ENCODE measurements at places on chromosomes 7 and 10.

DNA sequence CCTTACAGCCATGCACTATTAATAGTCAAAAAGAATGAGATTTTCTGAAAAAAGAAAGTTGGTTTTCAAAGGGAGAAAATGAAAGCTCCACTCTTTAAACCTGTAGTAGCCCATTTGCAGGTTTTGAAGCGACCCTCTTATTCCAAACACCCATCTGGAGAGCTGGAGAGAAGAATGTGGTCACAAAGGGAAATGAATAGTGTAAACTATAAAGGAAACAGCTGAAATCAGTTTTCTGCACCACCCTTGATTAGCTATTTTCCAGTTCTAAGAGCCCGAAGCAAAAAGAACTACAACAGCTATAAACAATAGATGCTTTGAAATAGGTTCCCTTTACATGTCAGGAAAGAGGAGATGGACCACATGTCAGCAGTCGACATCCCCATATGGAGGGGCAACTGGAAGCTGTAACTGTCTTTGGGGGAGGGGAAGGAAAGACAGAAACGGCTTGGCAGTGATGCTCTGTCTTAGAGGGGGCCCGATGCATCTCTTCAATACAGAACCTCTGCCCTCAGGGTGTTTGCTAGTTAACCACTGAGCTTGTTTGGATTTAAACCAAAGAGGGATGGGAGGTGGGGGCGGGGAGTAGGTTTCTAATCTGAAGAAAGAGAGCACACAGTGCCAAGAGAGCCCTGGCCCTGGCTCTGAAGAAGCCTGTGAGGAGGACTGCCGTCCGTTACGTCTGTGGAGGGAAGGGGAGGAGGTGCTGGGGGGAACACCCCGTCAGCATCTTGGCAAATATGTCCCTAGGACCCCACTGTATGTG is 55.3 kb downstream of the CPVL start:
- DNase-seq: no peak

DNA sequence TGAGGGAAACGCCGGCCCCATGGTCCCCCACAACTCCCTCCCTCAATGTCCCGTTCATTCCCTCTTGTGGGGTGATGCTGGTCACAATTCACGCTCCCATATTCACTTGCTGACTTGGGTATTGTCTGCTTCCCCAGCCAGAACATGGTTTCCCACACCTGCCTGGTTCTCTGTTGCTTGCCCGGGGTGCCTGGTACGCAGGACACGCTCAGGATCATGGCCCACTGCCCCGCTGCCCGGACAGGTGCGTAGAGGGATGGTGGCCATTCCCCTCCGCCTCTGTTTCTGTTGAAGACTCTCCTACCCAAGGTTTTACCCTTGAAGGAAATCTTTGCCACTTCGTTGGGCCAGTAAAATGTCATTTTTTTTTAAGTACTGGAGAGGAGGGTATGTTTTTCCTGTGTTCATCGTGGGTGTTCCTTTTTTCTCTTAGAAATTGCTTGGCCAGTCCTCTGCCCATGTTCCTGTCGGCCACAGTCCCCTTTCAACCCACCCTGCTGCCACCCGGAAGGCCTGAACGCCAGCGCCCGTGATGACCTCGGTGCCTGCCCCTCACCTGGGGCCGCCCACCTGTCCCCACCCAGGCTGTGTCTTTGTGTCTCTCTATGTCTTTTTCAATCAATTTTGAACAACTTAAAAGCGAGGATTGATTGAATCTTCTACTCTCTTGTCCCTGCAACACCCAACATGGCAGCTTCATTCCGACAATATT is 38.2 kb downstream of the FOXL3 start:
- DNase-seq: no peak

DNA sequence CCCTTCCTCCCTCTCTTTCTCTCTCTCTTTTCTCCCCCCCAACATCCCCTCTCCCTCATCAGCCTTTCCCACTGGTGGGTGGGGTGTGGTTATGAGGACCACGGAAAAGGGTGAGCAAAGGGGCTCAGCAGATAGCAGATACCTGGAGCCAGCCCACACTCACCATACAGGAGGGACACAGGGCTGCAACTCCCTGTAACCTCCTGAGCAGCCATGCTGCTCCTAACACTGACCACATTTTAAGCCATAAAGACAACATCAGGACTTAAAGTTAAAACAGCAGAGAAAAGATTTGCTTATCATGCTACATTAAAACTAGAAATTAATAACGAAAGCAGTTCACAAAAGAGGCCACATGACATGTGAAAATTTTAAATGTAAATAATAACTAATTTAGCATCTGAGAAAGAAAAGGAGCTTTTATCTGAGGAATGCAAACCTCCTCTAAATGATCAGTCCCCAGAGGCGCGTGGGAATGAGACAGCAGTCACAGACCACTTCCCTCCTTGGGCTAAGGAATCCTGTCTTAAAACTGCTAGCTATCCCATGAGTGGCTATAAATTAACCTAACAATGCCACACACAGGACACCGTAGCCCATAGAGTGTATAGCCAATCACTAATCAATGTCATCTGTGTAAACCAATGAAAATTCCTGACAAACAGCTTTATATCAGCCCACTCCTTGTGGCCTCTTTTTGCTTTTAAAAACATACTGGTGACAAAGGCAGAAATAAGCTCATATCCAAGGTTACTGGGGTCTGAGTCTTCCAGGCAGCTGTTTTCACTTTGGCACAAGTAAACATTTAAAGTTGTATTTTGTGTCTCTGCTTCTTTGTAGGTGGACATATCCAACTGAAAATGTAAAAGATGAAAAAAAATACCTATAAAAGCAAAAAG is 33.3 kb downstream of the PKD1L1 start:
- DNase-seq: no peak

DNA sequence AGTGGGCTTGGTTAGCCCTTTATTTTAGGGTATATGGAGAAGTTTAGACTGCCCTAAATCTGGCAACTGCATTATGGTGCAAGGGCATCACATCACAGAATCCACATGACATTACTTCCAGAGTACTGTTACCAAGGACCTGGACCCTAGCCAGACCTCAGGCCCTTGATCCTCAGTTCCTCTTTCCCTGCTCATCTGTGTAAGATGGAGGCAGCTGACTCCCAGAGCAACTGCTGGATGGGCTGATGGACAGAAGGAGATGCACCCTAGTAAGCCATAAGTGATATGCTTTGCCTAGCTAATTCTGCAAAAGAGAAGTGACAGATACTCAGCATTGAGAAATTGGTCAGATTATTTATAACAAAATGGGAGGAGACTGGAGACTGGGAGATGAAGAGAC is 131.7 kb downstream of the DYNC1I1 start:
- no peak for DNase-seq

DNA sequence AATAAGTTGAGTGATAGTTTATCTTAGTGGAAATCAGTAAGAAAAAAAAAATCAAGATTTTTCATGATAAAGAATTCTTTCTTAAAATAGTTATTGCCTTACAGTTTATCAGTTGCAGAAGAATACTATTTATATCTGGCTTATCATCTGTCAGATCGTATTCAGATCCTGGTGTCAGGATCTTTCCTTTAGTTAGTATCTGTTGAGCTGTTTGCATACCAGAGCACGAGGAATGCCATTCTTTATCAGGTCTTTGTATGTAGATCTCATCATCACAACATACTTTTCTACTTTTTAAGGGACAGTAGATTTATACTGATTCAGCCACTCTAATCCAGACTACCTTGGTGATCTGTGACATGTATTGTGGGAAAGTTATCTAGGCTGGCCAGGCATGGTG is 12.5 kb downstream of the ENO4 start:
- no peak for DNase-seq

GRCh38 chr7:133828906-133829305 is 298.2 kb upstream of the LRGUK start:
- no peak for DNase-seq

- peak; percentile 36 for DNase-seq
Measured at GRCh38 chr7:105905209-105905909, 29.0 kb upstream of the ATXN7L1 start.

DNA sequence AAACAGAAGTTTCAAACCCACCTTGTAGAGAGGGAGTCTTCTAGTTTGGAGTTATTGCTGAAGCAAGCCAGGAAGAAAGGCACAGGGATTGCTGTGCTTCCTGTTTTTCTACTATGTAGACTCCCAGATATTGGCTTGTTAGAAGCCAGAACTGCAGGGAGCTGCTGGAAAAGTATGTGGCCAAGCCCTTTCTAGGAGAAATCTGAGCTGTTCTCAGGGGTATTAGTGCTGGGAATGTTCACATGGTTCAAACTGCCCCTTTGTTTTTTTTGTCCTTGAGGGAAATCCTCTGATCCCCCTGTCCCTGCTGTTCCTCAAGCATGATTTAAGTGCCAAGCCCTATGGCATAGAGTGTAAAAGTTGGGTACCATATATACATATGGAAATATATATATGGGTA is 184.0 kb downstream of the CCDC7 start:
- no peak for DNase-seq

DNA sequence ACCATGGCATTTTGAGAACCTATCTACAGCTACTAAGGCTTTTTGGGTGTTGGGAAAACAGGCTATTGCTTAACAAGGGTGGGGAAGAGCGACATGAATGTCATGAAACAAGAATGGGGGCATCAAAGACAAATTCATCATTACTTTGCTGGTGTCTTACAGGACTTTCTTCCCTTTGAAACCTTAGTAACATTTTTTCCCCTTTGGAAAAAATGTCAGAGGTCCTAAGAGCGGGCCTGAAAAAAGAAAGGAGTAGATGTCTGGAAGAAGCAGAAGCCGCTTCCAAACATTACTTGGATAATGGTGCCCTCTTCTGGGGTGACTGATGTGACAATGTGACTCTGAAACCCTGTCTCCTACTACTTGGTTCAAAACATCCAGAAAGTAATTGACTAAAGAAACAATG is 3.8 kb upstream of the DDX50 start:
- peak; percentile 46 for DNase-seq

GRCh38 chr10:44510379-44511115 is 125.7 kb upstream of the CXCL12 start:
- DNase-seq: no peak

DNA sequence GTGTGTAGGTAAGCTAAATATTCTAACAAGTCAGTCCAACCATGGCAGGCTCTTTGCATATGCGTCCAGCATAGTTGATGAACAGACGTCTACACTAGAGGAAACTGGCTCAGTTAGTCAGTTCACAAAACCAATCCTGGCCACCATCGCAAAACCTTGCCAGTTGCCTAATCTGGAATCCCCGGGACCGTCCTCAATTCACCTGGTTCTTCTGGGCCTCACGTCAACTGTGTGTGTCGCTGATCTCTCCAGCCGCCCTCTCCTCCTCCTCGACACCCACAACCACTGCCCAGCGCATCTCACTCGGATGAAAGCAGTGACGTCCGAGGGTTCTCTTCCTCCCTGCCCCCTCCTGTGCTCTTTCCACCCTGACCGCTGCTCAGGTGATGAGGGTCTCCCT is 217.8 kb upstream of the SH2B2 start:
- peak; percentile 7 for DNase-seq

- no peak for DNase-seq
Measured at GRCh38 chr7:121262221-121262620, 66.6 kb upstream of the WNT16 start.

DNA sequence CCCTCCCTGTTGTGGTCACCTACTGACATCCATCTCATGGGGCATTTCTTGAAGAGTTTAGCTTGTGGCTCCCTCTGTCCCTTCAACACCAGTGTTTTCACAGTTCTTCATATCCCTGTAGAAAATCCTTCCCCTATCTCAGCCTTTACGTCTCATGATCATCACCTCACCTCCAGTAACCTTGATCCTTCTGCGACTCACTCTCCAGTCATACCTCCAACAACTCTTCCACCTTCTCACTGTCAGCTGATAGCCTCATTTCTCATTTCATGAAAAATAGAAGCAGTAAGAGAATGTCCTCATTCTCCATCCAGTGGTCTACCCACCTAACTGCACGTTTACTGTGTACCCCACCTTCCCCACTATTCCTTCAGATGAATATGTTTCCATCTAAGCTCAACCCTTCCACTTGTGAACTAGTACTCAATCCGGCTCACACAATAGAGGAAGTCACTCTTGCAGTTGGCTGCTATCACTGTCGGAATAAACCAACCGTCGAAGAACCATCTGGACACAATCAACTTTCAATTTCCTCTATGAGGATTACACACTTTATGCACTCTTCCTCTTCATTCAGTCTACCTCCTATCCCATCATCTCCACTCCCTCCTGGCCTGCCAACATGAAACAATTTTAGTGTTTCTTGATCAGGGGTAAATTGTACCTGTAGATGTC is 256.0 kb downstream of the AHR start:
- no peak for DNase-seq

DNA sequence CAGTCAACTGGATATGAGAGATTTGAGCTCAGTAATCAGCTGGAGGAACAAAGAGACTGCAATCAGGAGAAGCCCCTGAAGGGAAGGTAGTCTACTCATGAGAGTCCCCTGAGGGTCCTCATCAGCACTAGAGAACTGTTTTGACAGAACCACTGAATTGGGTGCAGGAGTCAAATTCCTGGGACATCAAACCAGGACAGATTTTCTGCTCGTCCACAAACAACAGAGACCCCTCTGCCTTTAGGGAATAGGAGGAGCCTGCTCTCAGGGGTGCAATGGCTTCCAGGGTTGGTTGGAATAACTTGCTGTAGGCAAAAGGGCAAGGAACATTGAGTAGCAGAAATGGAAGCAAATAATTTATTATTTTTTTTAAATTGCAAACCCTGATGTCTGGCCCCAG is 21.9 kb upstream of the NEUROD6 start:
- no peak for DNase-seq

DNA sequence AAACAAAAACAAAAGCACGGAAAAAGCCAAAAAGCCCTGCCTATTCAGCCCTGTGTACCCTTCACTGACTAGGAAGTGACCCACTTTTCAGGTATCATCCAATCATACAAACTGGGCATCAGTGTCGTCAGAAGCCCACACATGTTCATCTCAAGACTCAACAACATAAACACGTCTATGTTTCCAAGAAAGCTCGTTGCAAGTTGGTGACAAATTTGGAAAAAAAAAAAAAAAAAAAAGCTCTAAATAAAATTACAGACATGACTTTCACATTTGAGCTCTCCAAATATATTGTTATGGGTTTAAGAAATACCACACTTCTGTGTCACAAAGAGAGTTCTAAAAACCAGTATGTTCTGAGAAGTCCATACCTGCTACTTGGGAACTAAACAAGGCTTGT is 204.7 kb upstream of the KLF14 start:
- no peak for DNase-seq

DNA sequence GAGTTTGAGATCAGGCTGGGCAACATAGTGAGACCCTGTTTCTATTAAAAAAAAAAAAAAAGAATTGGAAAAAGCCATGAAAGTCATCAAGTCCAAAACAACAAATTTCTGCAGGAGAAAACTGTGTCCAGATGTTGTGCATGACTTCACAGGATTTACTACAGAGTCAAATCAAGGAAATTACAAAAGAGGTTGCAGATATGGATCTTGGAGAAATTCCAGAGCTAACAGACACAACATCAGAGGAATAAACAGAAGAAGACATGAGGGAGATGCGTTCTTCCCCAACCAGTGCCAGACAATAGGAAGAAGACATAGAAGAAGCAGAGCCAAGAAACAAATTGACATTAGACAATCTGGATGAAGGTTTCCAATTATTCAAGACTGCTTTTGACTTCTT is 24.3 kb upstream of the KCNIP2 start:
- no peak for DNase-seq

GRCh38 chr7:150847536-150847935 is 4.8 kb upstream of the AOC1 start:
- DNase-seq: no peak

Data from WTC11 (cell line).